CD14-positive monocyte (primary cell): ENCODE measurements at places on chromosomes 12 and 14.

DNA sequence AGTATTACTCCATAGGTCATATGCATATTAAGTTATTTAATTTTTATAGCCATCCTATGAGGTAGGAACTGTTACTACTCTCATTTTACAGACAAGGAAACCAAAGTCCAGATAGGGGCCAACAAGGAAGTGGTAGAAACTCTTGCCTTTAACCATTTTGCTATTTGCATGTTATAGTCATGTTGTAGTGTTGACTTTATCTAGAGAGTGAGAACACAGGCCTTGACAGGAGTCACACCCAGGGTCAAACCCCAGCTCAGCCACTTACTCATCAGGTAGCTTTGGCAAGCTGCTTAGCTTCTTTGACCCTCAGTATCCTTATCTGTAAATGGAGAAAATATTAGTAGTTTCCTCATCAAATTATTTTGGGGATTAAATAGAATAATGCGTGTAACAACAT, 156.2 kb downstream of the CAND1 start:
- DNase-seq = no peak

DNA sequence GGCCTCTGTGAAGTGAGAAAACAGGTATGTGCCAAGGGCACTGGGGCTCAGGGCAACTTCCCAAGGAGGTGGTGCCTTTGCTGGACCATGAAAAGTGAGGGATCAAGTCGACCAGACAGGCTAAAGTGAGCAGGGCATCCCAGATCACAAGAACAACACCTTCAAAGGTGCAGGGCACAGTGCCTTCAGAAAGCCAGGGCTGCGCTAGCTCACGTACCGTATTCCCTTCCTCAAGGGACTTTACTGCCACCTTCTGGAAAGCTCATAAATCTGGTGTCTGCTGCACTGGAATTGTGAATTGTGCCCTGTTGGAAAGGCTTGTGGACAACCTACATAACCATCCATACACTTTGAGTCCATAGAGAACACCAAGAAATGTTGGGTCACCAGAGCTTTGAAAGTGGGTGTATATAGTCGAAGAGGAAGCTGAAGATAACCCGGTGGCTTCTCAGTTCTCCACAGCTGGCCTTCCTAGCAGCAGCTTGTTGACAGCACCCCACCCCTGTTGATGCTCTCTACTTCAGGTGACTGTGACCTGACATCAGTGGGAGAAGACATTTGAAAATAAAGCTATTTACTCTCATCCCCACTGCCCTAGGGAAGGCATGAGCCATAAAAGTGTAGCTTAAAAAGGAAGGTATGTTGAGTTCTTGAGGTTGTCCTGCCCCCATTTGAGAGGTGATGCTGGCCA, 24.5 kb downstream of the FIGNL2 start:
- DNase-seq = peak; percentile 46

- DNase-seq = no peak
Measured at GRCh38 chr12:50685641-50686040, 78.3 kb upstream of the ATF1 start.

GRCh38 chr12:131564845-131565244, 146.0 kb upstream of the SFSWAP start:
- DNase-seq = no peak

DNA sequence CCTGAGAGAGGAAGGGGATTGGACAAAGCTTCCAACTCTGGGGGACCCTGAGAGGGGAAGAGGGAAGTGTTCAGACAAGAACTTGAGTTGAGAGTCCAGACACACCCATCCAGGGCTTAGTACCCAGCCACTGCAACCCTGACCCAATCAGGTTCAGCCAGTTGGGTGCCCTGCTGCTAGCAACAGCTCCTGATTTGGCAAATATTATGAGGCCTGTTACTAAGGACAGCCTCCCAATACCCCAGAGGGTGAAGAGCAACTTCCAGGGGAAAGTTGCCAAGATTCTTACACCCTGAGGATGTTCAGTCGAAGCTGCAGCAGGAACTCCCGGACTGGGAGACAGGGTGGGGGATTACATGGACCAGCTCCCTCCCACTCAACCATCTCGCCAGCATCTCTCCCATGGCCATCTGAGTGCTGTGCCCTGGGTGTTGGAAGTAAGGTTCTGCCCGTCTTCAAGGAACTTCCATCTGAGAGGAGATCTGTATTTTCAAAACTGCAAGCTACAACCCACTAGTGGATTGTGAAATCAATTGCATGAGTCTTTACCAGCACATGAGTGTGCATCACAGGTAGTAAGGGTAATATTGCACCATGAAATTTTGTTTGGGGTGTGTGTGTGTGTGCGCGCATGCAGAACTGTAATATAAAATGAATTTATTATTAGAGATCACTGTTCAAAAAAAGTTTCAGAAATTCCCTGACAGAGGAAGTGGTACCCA, 11.5 kb upstream of the KRT78 start:
- no peak for DNase-seq

- no peak for DNase-seq
Measured at GRCh38 chr12:48826209-48826855, 8.0 kb downstream of the CACNB3 start.

- peak; percentile 27 for DNase-seq
Measured at GRCh38 chr14:36604757-36605505, 22.5 kb upstream of the NKX2-8 start.

DNA sequence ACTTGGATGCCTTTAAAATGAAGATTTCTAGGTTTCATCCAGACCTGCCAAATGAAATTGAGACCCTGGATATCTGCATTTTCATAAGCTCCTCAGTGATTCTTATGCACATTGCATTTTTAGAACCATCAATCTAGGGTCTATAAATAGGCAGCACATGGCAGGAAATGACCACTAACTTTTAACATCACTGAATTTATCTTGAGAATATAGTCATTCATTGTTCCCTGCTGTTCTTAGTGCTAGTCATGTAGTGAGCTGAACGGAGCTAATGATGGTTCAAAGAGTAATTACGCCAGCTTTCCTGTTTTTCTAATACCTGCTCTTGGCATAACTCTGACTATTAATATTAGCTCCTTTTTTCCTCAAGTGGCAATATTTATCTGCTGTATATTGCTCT, 91.6 kb downstream of the TPH2 start:
- no peak for DNase-seq

- DNase-seq = no peak
Measured at GRCh38 chr12:23555825-23556207, 393.7 kb downstream of the SOX5 start.
